IMR-90 (cell line): ENCODE measurements at places on chromosomes 12 and 14. TPM values are rescaled to one million over a fixed set of nuclear protein-coding genes. Genes with fewer than 3 reads are reported as not detected.

GRCh38 chr14:68927956-68928675 is 51.0 kb downstream of the ACTN1 start:
- peaks cover 59% of the 10 kb centered on the region for H3K36me3 ChIP-seq
- peak overlapping the region; percentile 59; the same call in 1 of the 2 replicates for H3K27ac ChIP-seq

DNA sequence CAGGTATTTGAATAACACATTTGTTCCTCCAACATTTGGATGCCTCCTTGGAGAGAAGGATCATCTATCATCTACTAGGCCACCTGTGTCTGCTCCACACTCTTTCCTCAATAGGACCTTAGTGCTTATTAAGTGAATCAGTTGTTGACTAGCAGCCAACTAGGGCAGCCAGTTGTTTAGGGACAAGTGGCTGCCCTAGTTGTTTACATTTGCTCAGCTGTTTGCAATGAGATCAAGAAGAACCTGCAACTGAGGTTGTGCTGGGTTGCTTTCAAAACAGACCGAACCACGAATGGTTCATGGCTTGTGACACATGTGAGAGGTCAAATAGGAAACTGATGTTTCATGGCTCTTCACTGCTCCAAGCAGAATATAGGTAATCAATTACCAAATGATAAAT is 53.8 kb downstream of the TMCC3 start:
- peaks cover 9% of the 10 kb centered on the region for H3K27me3 ChIP-seq
- peak; percentile 6 for DNase-seq
- no peaks in the 10 kb centered on the region for H3K36me3 ChIP-seq
- no peak overlapping the region for H3K4me3 ChIP-seq

DNA sequence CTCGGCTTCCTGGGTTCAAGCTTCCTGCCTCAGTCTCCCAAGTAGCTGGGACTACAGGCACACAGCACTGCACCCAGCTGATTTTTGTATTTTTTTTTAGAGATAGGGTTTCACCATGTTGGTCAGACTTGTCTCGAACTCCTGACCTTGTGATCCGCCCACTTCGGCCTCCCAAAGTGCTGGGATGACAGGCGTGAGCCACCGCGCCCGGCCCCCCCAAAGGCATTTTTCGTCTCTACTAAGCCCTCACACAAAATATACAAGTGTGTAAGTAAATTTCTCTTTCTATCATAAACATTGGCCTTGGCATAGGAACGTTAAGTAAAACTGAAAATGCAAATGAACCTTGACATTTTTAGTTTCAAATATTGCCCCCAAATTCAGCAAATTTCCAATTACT is 2.1 kb downstream of the ACAD10 start:
- no peak overlapping the region for H3K27ac ChIP-seq
- no peak overlapping the region for H3K4me3 ChIP-seq
- H3K36me3 ChIP-seq: peaks cover 7% of the 10 kb centered on the region
- no peak for DNase-seq
- peaks cover 2% of the 10 kb centered on the region for H3K4me1 ChIP-seq
- H3K27me3 ChIP-seq: no peaks in the 10 kb centered on the region

FAM90A1 gene
- polyA plus RNA-seq: 0.09 and 0.11 TPM in 2 replicates

DNA sequence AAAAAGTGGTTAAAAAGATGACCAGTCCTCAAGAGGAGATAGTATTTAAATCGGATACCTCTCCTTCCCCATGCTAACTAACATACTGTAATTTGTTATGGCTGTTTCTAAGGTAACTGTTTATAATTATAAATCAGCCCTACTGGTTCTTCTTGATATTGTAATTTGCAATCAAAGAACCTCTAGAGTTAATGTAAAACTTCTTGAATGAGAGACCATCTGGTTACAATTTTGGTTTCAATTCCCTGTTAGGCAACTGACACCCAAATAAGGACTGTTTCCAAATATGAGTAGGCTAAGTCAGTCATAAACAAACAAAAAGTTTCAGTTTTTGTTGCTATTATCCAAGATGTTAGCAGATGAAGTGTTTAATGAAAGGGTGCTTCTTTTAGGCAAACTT is 120.2 kb upstream of the DNM1L start:
- DNase-seq: peak; percentile 67
- H3K27ac ChIP-seq: no peak overlapping the region
- peaks cover 11% of the 10 kb centered on the region for H3K4me1 ChIP-seq
- no peaks in the 10 kb centered on the region for H3K27me3 ChIP-seq

DNA sequence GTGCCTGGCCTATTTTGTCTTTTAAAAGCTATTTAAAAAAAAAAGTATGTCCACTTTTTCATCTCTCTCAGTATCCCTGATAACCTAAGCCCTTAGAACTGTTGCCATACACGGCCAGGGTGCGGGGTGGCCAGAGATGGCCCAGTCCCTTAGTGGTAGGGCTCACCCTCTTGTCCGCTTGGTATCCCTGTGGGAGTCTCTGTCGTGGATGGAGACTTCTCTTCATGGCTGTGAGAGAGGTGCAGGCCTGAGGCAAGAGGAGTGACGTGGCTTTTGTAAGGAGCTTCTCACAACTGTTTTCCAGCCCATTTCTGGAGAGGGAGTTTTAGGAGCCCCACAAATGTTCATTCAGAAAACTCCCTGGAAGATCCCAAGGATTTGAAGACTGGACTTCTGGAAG is 26.8 kb downstream of the XRCC3 start:
- no peak for DNase-seq
- peaks cover 52% of the 10 kb centered on the region for H3K36me3 ChIP-seq
- no peaks in the 10 kb centered on the region for H3K27me3 ChIP-seq
- peaks cover 7% of the 10 kb centered on the region for H3K4me1 ChIP-seq

- no peak overlapping the region for H3K4me3 ChIP-seq
- no peaks in the 10 kb centered on the region for H3K27me3 ChIP-seq
- peaks cover 30% of the 10 kb centered on the region for H3K4me1 ChIP-seq
- DNase-seq: no peak
- H3K27ac ChIP-seq: peak overlapping the region; percentile 66
Measured at GRCh38 chr12:52081263-52081733, 1.8 kb downstream of the SMIM41 start.

DNA sequence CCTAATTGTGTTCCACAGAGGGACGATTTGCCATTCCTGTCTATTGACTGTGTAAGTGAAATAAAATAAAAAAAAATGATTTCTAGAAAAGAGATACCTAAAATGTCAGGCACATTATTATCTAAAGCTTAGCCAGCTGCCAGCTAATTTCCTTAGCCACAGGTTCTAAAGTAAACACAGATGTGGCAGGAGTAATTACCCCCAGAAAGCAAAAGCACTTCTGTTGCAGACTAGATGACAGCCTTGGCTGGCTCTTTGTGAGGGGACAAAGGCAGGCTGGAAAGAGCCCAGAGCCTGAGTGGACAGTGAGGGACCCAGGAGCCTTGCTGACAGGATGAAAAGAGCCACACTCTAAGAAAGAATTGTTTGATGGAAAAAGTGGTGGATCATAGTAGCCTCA is 418.1 kb downstream of the LRIG3 start:
- peaks cover 11% of the 10 kb centered on the region for H3K4me1 ChIP-seq
- H3K27ac ChIP-seq: peak overlapping the region; percentile 32; the same call in 1 of the 2 replicates
- no peaks in the 10 kb centered on the region for H3K36me3 ChIP-seq
- DNase-seq: peak; percentile 25

DNA sequence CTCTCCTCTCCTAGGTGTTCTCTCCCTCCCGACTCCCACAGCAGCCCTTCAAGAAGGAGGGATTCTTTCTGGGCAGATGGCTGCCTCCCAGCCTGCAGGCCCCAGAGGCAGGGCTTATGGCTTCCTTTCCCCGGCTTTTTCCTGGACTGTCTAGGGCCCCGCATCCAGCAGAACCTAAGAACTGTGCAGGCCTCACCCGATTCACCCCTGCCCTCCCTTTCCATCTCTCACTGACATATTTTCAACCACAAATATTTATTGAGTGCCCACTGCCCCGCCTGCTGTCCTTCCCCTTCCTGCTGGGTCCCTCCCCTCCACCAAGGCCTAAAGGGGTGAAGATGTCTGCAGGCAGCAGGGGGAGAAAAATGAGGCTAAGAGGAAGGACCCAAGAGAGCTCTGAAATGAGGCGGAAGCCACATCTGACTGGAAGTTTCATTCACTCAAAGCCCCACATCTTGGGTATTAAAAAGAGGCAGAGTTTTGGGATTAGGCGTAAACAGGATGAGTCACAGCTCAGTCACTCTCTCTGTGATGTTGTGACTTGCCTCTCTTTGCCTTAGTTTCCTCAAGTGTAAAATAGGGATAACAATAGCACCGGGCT is 2.9 kb downstream of the SCNN1A start:
- peaks cover 33% of the 10 kb centered on the region for H3K4me1 ChIP-seq
- no peaks in the 10 kb centered on the region for H3K36me3 ChIP-seq
- peak; percentile 69 for DNase-seq
- H3K27ac ChIP-seq: peak overlapping the region; percentile 92
